ENCODE measurements at places on chromosomes 6 and 20.
A peak's percentile ranks its signal among the peaks of the same experiment; 100 is the strongest.

DNA sequence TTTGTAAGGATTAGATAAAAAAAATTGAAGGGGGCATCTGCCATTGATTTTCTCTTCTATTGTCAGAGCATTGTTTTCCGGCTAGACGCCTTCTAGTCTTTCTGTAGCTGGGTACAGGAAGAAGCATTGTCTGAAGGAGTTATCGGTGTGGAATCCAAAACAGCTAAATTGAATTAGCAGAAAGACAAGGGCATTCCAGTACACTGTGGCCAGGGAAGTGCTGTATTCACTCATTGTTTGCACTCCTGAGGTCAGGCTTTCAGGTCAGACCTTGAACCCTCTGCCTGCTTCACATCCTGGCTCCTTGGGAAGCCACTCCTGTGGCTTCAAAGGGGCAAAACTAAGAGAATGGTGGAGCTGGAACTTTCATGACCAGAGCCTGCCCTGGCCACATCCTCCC is 81.1 kb upstream of the SNAP25 start:
- DNase-seq, result no peak

GRCh38 chr6:34059136-34059731 is 86.7 kb downstream of the GRM4 start:
- DNase-seq, result no peak

- DNase-seq, result no peak
Observed at GRCh38 chr20:58855506-58856389, 3.2 kb downstream of the GNAS start.

- no peak for DNase-seq
Observed at GRCh38 chr6:79543886-79544285, 6.7 kb upstream of the LCA5 start.

DNA sequence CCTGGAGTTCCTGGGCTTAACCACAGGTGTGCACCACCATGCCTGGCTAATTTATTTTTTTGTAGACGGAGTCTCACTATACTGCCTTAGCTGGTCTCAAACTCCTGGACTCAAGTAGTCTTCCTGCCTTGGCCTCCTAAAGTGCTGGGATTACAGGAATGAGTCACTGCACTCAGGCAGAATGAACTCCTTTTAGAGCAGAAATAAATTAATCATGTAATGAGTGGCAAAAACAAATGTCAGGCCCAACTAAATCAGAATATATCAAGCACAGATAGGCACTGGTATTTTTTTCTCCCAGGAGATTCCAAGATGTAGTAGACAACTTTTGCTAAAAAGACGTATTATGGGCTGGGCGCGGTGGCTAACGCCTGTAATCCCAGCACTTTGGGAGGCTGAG is 2.6 kb downstream of the RPS10 start:
- DNase-seq, result no peak

DNA sequence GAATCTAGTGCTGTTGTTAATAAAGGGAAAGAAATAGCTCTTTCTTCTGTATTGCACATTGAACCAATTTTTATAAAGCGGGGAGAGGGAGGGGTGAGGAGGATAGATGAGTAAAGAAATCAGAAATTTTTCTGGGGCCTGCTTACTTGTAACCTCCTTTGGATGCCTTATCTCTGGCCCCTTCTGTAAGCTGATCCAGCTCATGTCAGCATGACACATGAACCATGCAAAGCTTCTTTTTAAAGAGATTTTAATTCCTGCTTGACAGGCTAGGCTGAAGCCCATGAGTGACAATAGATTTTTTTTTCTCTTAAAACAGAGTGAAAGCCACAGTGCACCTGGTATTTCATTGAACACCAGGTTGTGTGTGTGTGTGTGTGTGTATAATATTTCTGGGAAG is 325.3 kb downstream of the PRL start:
- no peak for DNase-seq

- DNase-seq, result no peak
Observed at GRCh38 chr20:37364013-37364926, 18.3 kb downstream of the SRC start.

DNA sequence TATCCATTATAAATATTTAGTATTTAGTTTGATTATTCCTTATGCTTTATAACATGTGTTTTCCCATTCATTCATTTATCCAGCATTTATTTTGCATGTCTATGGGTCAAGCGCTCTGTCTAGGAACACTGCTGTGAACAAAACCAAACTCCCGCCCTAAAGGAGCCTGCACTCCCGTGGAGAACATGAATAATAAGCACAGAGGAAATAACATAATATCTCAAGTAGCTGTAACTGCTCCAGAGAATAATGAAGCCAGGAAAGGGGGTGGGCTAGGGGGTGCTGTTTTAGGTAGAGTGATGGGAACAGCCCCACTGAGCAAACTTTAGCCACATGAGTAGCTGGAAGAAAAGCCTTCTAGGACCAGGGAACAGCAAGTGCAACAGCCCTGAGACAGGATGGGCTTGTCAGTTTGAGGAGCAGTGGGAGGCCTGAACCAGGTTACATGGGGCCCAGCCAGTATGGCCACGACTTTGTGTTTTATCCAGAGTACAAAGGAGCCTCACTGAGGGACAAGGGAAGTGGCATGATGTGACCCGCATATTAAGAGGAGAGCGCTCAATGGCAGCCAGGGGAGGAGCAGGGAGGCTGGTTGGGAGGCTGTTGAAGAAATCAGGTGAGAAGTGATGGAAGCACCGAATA is 24.4 kb upstream of the PRND start:
- no peak for DNase-seq

- DNase-seq, result no peak
Observed at GRCh38 chr20:45863543-45864470, 6.4 kb downstream of the ZSWIM3 start.

- DNase-seq, result no peak
Observed at GRCh38 chr6:137122612-137123011, 50.8 kb downstream of the IL22RA2 start.

DNA sequence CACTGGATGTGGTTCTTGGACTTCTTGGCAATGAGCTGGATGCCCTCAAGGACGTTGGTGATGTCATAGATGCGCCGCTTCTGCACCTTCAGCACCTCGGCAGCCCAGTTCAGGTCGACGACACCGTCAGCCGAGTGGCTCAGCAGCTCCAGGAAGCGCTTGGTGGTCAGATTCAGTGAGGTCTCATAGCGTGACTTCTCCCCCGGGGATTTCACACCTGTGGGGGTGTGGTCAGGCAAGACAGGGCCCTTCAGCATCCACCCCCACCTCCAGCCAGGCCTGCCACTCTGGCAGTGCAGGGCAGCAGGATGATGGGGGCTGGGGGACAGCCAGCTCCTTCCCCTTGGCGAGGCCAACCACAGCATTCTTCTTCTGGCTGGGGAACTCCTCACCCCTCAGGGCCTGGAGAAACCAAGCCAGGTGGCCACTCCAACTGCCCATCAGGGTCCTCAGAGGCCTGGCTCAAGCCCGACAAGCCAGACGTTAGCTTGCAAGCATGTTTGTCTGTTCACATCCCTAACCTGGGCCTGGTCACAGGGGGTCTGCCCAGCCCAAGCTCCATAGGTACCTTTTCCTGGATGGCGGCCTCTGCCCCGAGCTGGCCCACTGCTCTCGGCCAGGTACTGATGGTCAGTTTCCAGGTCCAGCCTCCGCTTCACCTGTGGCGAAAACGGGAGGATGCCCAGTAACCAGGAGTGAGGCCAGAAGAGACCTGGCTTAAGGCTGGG is 5.7 kb upstream of the NECAB3 start:
- DNase-seq, result no peak

- DNase-seq, result no peak
Observed at GRCh38 chr6:41503827-41504465, 42.2 kb upstream of the FOXP4 start.

DNA sequence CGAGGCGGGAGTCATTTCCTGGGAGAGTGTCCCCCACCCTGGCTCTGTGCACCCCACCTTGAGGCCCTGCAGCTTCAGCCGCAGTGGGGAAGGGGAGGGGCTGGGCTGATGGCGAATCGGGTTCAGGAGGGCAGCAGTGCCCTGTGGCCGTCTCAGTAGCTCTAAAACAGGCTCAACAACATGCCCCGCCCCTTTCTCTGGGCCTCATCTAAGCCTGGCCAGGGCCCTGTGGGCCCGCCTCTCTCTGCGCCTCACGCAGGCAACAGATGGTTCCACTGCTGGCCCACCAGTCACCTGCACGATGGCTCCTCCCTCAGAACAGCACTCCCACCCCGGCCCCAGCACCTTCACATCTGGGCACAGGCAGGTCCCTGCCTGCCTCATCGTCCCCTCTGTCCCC is 30.2 kb downstream of the CHRNA4 start:
- no peak for DNase-seq

DNA sequence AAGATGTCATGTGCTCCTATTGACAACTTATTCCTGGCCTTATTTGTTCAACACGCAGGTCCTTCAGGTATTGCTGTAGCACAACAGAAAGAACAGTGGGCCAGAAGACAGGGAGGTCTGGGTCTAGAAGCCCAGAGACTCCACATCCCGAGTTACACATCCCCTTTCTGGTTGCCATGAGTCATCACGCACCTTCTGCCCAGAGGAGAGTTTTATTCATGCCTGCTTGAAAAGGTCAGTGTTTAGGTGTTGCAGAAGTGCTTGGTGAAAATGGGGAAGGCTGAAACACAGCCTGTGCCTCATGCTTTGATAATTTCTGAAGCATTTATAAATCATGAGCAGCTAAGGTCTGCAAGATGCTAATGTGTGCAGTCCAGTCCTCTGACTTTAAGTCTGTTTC is 256.4 kb downstream of the GMPR start:
- no peak for DNase-seq

- DNase-seq, result no peak
Observed at GRCh38 chr6:114085211-114085610, 114.3 kb upstream of the HDAC2 start.

DNA sequence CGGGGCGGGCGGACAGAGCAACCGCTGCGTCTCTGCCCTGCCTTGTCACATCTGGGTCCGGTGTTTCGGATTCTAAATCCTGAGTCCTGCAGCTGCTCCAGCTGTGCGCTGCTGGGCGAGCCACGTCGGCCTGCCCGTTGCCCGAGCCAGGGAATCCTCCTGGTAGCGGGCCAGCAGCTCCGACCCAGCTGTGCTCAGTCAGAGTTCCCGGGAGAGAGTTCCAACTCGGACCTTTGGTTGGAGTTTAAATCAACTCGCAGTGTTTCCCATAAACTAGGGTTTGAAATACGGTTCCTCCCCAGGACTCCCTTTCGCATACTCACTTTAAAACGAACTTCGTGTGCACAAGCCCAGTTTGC is 315 bp upstream of the PDE10A start:
- DNase-seq, result no peak

DNA sequence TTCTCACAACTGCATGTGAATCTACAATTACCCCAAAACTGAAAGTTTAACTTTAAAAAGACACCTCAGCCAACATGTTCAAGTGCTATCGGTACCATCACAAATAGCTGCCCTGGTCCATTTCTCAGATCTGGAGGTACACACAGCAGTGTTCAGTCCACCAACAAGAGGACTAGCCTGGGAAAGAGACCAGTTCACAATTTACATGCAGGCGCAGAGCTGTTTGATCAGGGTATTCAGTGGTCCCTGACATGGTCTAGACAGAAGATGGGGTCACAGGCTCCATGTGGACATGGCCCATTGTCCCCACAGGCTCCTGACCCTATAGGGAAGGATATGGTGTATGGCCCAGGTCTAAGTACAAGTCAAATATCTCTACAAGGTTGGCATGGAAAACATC is 15.6 kb upstream of the TGM6 start:
- no peak for DNase-seq

DNA sequence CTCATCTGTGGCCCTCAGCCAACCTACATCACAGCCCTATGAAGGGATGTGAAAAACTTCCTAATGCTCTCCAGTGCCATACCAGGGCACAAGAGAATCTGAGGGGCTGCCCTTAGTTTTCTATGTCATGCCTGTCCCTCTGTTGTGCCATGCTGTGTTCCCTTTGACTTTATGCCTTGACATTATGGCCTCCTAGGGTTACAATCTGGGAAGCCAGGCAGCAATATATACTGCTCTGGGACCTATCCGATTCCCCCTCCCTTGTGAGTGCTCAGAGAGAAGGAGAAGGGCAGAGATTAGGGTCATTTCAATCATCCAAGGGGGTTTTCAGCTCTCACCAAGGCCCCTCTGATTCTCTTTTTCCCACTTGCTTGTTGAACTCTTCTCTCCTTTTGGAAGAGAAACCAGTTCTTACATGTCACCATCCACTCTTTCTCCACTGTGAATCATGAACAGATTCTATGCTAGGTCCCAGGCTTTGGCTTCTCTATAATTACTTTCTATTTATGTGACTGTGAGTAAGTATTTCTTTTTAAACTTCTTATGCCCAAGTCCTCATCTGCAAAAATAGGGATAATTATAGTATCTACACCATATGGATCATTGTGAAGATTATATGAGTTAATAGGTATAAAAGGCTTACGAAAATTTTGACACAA is 14.2 kb upstream of the FRK start:
- no peak for DNase-seq

DNA sequence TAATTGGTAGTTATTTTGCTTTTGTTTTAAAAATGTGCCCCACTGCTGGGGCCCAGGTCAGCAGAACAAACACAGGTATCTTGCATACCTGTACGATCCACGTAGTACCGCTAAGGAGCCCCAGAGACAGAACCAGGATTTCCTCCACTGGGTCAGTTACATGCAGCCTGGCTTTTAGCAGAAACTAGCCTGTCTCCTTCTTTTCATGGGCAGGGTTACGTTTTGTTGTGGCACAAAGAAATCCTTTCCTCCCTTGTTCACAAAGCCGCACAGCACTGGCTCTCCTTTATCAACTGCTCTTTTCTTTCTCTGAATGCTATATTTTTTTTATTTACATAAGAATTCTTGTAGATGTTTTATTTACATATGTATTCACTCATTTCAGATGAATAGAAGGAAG is 190.3 kb upstream of the POU3F2 start:
- DNase-seq, result no peak

- peak; percentile 24 for DNase-seq
Observed at GRCh38 chr6:138107078-138107751, at the start of gene PERP. Gene PERP, minus strand, starts transcription at chr6:138107419. Its CDS starts 79 bp downstream, at chr6:138107340.

GRCh38 chr6:75230484-75231325 is 12.9 kb downstream of the COX7A2 start:
- DNase-seq, result no peak

- DNase-seq, result no peak
Observed at GRCh38 chr20:51300104-51300503, 242.4 kb downstream of the NFATC2 start.

GRCh38 chr20:62886709-62887058 is 25.1 kb upstream of the TCFL5 start:
- DNase-seq, result no peak

GRCh38 chr6:150910561-150910960 is 45.1 kb downstream of the MTHFD1L start:
- DNase-seq, result no peak

DNA sequence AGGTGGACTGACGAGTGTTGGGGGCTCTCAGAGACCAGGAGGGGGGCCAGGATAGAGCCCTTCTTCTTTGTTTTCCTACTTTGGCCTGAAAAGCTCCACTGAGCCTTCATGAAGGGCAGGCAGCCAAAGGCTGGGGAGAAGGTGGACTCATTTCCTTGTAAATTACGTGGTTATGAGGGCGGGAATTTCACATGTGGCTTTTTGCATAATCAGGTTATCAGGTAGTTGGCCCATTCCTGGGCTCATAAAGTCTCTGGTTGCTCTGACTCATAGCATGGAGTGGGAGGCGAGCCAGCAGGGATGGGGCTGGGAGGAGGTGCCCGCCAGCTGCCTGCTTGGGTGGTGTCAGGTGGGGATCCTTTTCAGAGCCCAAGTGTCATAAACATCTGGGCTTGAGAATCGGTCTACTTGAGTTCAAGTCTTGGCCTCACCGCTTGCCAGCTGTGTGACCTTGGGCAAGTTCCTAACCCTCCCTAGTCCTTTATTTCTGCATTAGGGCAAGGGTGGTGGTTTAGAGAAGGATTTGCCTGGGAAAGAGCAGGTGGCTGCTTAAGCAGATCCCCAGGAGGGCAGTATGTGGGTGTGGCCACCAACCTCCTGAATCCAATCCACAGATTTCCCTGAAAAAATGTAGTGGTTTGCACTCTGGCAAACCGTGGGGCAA is 26.5 kb upstream of the RNF24 start:
- DNase-seq, result no peak

- DNase-seq, result no peak
Observed at GRCh38 chr6:38391206-38391605, 248.5 kb downstream of the BTBD9 start.
